ENCODE measurements at places on chromosomes 1 and 21. TPM values are rescaled to one million over a fixed set of nuclear protein-coding genes. Genes with fewer than 3 reads are reported as not detected.

TMEM61 gene
- total RNA-seq, result 0.47 TPM

BSND gene
- total RNA-seq, result 0.09 TPM

SV2A gene
- total RNA-seq, result 20.3 TPM

KIF14 gene
- total RNA-seq, result 5.1 TPM

MECR gene
- 40.0 TPM for total RNA-seq

SPRR1B gene
- total RNA-seq, result not detected

NTRK1 gene
- 1.2 TPM for total RNA-seq

GRCh38 chr1:69038379-69038778 is 529.3 kb upstream of the LRRC7 start:
- H3K36me3 ChIP-seq, result peaks cover 2% of the 10 kb centered on the region
- H3K27ac ChIP-seq, result no peak overlapping the region
- no peaks in the 10 kb centered on the region for H3K27me3 ChIP-seq
- no peak overlapping the region for H3K4me3 ChIP-seq

GRCh38 chr1:40362699-40363098 is 10.8 kb upstream of the SMAP2 start:
- H3K4me1 ChIP-seq, result no peaks in the 10 kb centered on the region
- no peak overlapping the region for H3K4me3 ChIP-seq
- no peak overlapping the region for H3K27ac ChIP-seq
- H3K27me3 ChIP-seq, result peaks cover 26% of the 10 kb centered on the region
- peaks cover 2% of the 10 kb centered on the region for H3K36me3 ChIP-seq
- no peak for DNase-seq

DNA sequence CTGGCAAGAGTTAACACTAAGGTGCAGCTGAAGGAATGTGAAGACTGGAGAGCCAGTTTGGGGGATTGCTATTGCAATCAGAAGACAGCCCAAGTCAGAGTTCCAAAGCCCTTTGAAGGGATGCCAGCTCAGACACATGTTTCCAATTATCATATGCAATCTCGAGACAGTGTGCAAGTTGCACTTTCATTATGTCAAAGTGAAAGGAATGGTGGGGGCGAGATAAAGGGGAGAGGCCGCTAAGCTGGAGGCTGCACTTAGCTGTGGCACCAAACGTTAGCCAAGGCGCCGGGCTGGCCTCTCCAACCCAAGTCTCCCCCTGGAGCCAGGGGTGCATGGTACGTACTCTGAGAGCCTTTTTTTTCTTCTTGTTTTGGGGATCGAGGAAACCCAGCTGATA is 58.0 kb downstream of the NGF start:
- DNase-seq, result peak; percentile 62
- H3K4me3 ChIP-seq, result peak overlapping the region; percentile 5
- no peaks in the 10 kb centered on the region for H3K27me3 ChIP-seq
- H3K4me1 ChIP-seq, result peaks cover 41% of the 10 kb centered on the region

- no peak overlapping the region for H3K27ac ChIP-seq
- DNase-seq, result no peak
- no peak overlapping the region for H3K4me3 ChIP-seq
- no peaks in the 10 kb centered on the region for H3K27me3 ChIP-seq
Measured at GRCh38 chr1:234659538-234659937, 49.6 kb upstream of the IRF2BP2 start.

- H3K4me3 ChIP-seq, result peak overlapping the region; percentile 16
- H3K4me1 ChIP-seq, result peaks cover 52% of the 10 kb centered on the region
- H3K27ac ChIP-seq, result peak overlapping the region; percentile 92
- H3K27me3 ChIP-seq, result no peaks in the 10 kb centered on the region
- no peak for DNase-seq
Measured at GRCh38 chr1:60969971-60970509, 112.3 kb upstream of the NFIA start.

DNA sequence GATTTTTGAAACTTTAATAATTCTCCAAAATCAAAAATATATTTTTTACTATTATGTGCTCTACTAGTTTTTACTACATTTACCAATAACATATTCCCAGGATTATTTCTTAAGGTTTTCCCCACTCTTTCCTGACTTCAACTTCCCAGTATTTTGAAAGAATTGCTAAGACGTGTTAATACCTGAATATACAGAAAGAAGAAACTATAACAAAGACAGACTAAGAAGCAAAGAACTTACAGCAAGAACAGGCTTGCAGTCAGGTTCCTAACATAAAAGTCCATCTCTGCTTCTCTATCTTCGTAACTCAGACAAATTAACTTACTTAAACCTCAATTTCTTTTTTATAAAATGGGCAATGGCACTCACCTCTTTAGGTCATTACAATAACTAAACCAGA is 63.2 kb downstream of the SRSF11 start:
- H3K27me3 ChIP-seq, result no peaks in the 10 kb centered on the region
- peaks cover 24% of the 10 kb centered on the region for H3K36me3 ChIP-seq

- H3K27me3 ChIP-seq, result no peaks in the 10 kb centered on the region
- H3K4me1 ChIP-seq, result no peaks in the 10 kb centered on the region
- no peaks in the 10 kb centered on the region for H3K36me3 ChIP-seq
- no peak overlapping the region for H3K4me3 ChIP-seq
Measured at GRCh38 chr1:12810691-12811408, 19.7 kb downstream of the PRAMEF1 start.

- peaks cover 57% of the 10 kb centered on the region for H3K4me1 ChIP-seq
- no peaks in the 10 kb centered on the region for H3K36me3 ChIP-seq
- no peaks in the 10 kb centered on the region for H3K27me3 ChIP-seq
- H3K4me3 ChIP-seq, result no peak overlapping the region
- H3K27ac ChIP-seq, result peak overlapping the region; percentile 83
- no peak for DNase-seq
Measured at GRCh38 chr1:94126651-94127050, 5.7 kb upstream of the ABCA4 start.

- peaks cover 4% of the 10 kb centered on the region for H3K4me1 ChIP-seq
- DNase-seq, result no peak
- no peak overlapping the region for H3K27ac ChIP-seq
- no peaks in the 10 kb centered on the region for H3K27me3 ChIP-seq
- H3K36me3 ChIP-seq, result peaks cover 2% of the 10 kb centered on the region
Measured at GRCh38 chr1:58432851-58433668, 113.5 kb downstream of the OMA1 start.

DNA sequence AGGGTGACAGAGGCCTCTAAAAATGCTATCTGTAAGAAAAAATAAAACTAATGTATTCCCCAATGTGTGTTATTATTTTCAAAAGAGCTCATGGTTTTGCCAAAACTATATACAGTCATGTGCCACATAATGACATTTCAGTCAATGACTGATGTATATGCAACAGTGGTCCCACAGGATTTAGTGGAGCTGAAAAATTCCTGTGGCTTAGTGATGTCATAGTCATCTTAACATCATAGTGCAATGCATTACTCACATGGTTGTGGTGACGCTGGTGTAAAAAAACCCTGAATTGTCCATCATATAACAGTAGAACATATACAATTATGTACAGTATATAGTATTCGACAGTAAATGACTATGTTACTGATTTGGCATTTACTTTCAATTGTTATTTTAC is 172.4 kb downstream of the CACNA1E start:
- H3K27me3 ChIP-seq, result peaks cover 8% of the 10 kb centered on the region
- H3K4me3 ChIP-seq, result no peak overlapping the region

DNA sequence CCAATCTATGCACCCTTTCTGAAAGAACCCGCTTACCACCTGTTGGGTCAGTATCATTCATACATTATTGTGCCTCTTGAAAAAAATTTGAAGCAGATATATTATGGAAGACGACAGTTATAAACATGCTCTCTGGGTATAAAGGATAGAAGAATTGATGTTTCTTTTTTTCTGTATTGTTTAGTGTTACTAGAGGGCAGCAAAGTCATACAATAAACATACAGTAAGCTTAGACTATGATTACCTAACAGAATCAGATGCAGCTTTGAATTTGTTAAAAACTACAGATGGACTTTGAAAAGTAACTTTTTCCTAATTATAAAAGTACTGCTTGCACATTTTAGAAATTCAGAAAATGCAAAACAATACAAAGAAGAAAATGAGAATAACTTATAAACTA is 11.1 kb upstream of the PAXBP1 start:
- no peaks in the 10 kb centered on the region for H3K4me1 ChIP-seq
- no peaks in the 10 kb centered on the region for H3K36me3 ChIP-seq
- no peaks in the 10 kb centered on the region for H3K27me3 ChIP-seq
- no peak for DNase-seq
- H3K27ac ChIP-seq, result no peak overlapping the region

DNA sequence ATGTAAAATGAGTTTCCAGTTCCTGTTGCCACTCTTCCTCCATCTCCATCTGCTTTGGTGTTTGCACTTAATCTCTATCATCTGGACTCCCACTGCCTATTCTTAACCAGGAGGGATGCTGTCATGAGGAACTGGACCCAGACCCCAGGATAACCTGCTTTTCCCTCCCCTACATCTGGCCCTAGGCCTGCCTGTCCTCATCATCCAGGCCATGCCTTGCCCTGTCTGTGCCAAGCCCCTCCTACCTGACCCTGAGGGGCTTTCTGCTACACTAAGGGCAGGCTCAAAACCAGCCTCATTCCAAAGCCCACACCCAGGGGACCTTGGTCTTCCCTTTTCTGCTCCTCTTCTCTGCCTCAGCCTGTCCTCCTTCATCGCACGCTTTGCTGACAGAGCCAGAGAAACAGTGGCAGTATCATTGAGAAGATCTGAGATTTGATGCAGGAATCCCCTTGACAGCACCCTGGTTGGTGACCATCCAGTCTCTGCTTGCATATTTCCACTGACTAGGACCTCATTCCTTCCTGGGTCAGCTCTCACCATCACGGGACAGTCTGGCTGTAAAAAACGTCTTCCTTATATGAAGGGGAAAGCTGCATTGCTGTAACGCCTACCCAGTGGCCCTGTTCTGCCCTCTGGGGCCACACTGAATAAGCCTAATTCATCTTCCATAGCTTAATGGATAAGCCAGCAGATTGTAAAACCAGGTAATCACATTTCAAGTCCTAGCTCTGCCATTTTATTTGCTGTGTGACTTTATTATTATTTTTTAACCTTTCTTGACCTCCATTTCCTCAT is 38.8 kb downstream of the PLXNA2 start:
- no peak overlapping the region for H3K27ac ChIP-seq
- peaks cover 26% of the 10 kb centered on the region for H3K4me1 ChIP-seq
- no peaks in the 10 kb centered on the region for H3K36me3 ChIP-seq

DNA sequence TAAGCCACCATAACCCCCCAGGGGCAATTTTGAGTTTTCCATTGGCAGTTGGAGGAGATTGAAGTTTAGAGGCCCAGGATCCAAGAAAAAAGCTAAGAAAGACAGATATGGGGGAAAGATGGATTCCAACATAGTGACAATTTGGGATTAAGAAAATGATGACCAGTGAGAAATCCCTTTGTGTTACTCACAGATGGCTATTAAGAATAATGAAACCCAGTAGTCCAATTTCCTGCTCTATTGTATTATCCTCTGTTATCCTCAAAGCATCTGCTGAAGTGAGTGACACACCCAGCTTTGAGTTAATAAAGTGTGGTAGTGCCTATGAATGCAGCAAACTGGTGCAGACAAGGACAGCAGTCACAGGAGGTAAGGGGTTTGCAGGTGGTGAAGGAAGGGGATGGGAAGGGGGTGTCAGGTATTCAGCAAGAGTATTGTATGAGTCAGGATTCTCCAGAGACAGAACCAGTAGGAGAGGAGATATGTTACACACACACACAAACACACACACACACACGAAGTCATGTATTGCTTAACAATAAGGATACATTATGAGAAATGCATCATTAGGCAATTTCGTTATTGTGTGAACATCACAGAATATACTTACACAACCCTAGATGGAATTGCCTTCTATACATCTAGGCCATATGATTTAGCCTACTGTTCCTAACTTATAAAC is 112.4 kb upstream of the VANGL1 start:
- H3K4me3 ChIP-seq, result no peak overlapping the region
- DNase-seq, result no peak
- no peak overlapping the region for H3K27ac ChIP-seq
- peaks cover 50% of the 10 kb centered on the region for H3K4me1 ChIP-seq

- no peaks in the 10 kb centered on the region for H3K4me1 ChIP-seq
- DNase-seq, result no peak
- H3K4me3 ChIP-seq, result no peak overlapping the region
- H3K27ac ChIP-seq, result no peak overlapping the region
- H3K36me3 ChIP-seq, result peaks cover 11% of the 10 kb centered on the region
- no peaks in the 10 kb centered on the region for H3K27me3 ChIP-seq
Measured at GRCh38 chr1:225318706-225319575, 108.9 kb downstream of the LBR start.

GRCh38 chr21:8997011-8997440 is 1524.4 kb upstream of the TPTE start:
- no peaks in the 10 kb centered on the region for H3K27me3 ChIP-seq
- H3K4me3 ChIP-seq, result no peak overlapping the region
- DNase-seq, result no peak
- peaks cover 18% of the 10 kb centered on the region for H3K36me3 ChIP-seq

- H3K4me1 ChIP-seq, result no peaks in the 10 kb centered on the region
- no peak overlapping the region for H3K4me3 ChIP-seq
- H3K27ac ChIP-seq, result no peak overlapping the region
- no peaks in the 10 kb centered on the region for H3K27me3 ChIP-seq
- no peak for DNase-seq
Measured at GRCh38 chr1:182050481-182051448, 10.7 kb downstream of the ZNF648 start.

DNA sequence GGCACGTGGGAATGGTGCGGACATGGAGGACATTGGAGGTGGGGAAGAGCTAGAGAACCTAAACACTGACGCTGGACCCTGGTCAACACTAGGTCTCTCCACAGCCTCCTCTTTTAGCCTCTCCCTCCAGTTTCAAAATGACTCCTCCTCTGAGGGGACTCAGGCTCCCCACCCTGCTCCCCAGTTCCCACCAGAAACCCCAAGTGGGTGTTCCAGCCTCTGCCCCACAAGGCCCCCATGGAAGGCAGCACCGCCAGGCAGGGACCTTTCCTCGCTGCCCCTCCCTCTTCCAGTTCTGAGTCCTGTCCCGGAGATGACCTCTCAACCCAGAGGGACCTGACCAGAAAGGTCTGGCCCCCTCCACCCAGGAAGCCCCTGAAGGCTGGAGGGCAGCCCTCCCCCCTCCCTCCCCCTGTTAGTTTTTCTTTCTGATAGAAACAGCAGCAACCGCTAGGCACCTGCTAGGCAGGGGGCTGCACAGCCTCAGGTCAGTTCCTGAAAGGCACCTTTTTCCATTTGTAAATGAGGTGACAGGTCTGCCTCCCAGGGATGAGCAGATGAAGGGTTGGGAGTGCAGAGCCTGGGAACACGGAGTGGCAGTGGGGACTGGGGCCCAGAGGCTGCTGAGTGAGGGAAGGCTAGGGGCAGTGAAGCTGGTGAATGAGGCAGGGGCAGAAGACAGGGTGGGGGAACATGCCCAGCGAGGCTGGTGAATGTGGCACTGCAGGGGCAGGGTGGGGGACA is 9.3 kb upstream of the ITGB2 start:
- H3K4me3 ChIP-seq, result no peak overlapping the region
- DNase-seq, result no peak
- H3K27ac ChIP-seq, result no peak overlapping the region
- peaks cover 72% of the 10 kb centered on the region for H3K27me3 ChIP-seq
- no peaks in the 10 kb centered on the region for H3K36me3 ChIP-seq

GRCh38 chr1:10774615-10775310 is 21.7 kb downstream of the CASZ1 start:
- peaks cover 4% of the 10 kb centered on the region for H3K4me1 ChIP-seq
- H3K36me3 ChIP-seq, result no peaks in the 10 kb centered on the region
- peaks cover 17% of the 10 kb centered on the region for H3K27me3 ChIP-seq
- H3K4me3 ChIP-seq, result no peak overlapping the region

- no peaks in the 10 kb centered on the region for H3K27me3 ChIP-seq
- H3K36me3 ChIP-seq, result peaks cover 11% of the 10 kb centered on the region
- no peaks in the 10 kb centered on the region for H3K4me1 ChIP-seq
- no peak overlapping the region for H3K27ac ChIP-seq
- no peak overlapping the region for H3K4me3 ChIP-seq
Measured at GRCh38 chr1:15036101-15036500, 117.4 kb upstream of the TMEM51 start.

- no peak for DNase-seq
- peaks cover 15% of the 10 kb centered on the region for H3K36me3 ChIP-seq
- no peaks in the 10 kb centered on the region for H3K27me3 ChIP-seq
- H3K27ac ChIP-seq, result no peak overlapping the region
Measured at GRCh38 chr1:248851390-248851789, 7.5 kb downstream of the ZNF692 start.
